Neural progenitor cell (in vitro differentiated cells): ENCODE measurements at places on chromosomes 1 and 21. TPM values are rescaled to one million over a fixed set of nuclear protein-coding genes. Genes with fewer than 3 reads are reported as not detected.

Gene PLA2G4A
- total RNA-seq, result 0.81 and 1.0 TPM in 2 replicates

Gene C1orf94
- total RNA-seq, result 0.19 and 0.37 TPM in 2 replicates

Gene CREB3L4
- total RNA-seq, result 33.8 and 39.7 TPM in 2 replicates

Gene ARHGEF19
- total RNA-seq, result 10.9 and 22.2 TPM in 2 replicates

Gene PCAT6
- total RNA-seq, result 4.2 TPM in 1 of 2 replicates, not detected in the other

Gene RGL1
- total RNA-seq, result 13.5 and 15.0 TPM in 2 replicates

Gene HMGCS2
- total RNA-seq, result not detected in 2 replicates

Gene USH2A
- total RNA-seq, result 0.03 and 0.04 TPM in 2 replicates

Gene IL19
- not detected in 2 replicates for total RNA-seq

Gene TMIGD3
- not detected in 2 replicates for total RNA-seq

Gene ROR1
- total RNA-seq, result 30.3 and 32.0 TPM in 2 replicates

- no peak for DNase-seq
These were observed 263.9 kb upstream of the KAZN start for GRCh38 chr1:14334336-14335176.

DNA sequence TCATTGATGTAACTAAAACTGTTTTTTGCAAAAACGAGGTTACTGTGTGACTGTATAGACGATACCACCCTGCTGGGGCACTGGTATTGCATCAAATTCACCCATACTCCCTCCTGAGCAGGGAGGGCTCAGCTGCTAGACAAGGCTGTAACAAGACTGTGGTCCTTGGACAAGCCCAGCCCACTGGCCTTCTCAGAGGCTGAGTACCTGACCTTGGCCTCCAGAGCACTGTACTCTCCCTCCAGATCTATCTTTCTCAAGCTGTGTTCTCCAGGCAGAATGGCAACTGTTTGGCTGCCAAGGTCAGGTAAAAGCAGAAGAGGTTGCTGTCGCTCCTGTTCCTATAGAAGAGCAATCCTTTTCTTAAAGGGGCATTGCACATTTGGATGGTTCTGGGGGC lies 8.5 kb downstream of the OLFML2B start:
- DNase-seq, result no peak

DNA sequence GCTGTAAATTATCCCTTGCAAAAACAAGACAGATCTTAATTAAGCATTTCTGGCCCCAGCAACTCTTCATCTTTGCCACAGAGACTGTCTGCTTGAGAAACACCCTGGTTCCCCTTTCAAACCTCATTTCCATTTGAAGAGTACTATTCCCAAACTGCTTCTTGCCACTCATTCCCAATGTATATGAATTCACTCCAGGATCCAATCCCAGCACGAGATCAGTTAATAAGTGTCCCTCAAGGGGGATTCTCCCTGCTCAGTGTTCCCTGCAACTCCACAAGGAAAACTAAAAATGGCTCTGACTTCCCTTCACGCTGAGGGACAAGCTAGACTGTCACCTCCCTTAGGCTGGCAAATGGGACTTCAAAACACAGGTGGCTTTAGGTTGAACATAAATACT lies 173.2 kb downstream of the SIPA1L2 start:
- DNase-seq, result no peak

DNA sequence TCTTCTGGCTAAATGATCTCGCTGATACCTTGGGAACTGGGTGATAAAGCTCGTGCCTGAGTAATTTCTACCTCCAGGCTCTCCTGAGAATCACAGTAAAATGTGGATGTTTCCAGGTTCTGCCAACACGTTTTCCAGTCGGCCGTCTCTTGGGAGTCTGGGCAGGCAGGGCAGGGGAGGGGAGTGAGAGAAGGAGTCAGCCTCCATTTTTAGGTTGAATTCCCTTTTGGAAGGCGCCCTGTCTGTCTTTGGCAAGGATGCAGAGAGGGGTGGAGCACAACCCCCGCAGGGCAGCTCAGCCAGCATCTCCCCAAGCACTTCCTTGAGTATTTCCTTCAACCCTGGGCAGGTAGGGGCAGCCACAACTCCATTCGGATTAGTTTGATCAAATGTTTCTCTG lies 15.5 kb upstream of the ACTRT2 start:
- no peak for DNase-seq

GRCh38 chr1:246320286-246320685 lies 186.8 kb downstream of the SMYD3 start:
- no peak for DNase-seq

GRCh38 chr1:177024623-177025022 lies 139.9 kb downstream of the ASTN1 start:
- DNase-seq, result no peak

GRCh38 chr1:58577654-58578030 lies 590 bp upstream of the TACSTD2 start:
- no peak for DNase-seq

- DNase-seq, result no peak
These were observed 165.8 kb downstream of the CDC42BPA start for GRCh38 chr1:227152525-227152924.

DNA sequence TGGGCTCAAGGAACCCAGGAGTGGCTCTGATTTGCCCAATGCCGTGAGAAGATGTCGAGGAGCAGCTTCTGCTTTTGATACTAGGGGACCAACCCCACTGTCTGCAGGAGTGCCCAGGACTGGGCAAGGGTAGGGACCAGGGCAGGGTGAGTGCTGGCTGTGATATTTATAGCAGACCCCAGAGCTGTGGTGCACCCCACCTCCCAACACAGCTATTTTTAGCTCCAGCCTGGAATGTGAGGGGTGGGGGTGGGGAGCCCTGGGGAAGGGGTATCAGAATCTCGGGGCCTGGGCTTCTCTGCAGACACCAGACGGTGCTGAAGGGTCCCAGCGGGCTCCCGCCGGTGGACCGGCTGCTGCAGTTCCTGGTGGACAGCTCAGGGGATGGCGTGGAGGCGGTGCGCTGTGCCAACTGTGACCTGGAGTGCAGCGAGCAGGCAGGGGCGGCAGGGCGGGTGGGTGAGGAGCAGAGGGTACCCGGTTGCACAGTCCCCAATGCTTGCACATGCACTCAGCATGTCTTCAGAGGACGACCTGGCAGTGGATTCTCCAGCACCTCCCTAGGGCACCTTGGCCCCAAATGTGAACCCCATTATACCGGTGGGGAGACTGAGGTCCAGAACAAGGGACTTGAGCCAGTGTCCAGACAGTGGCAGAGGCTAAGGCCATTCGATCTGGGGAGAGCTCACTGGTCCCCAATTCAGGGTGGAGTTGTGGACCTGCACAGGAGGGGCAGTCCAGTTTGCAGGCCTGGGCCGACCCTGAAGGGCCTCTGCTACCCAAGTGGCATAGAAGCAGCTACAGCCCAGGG lies 1.4 kb downstream of the RNF207 start:
- no peak for DNase-seq

- no peak for DNase-seq
These were observed 1.4 kb downstream of the EFNA4 start for GRCh38 chr1:155064832-155065429.

GRCh38 chr1:20733360-20733975 lies 965 bp upstream of the SH2D5 start:
- no peak for DNase-seq

DNA sequence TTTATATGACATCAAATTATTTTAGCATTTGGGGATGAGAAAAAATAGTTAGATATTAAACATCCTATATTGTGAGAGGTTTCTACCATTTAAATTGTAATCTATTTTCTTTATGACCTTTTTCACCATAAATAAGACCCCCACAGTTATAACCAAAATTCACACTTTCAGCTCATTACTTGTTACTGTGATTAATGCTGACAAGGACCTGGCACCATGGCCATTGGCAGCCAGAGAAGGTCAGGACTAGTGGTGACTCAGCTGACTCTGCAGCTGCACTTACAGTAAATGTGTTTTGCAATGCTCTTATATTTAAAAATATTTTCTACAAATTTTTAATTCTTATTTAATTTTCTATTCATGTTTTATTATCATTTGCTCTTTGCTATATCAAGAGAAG lies 133.3 kb upstream of the C1orf105 start:
- no peak for DNase-seq

GRCh38 chr1:34845131-34845901 lies 14.2 kb downstream of the SMIM12 start:
- DNase-seq, result no peak
